ENCODE measurements at places on chromosomes 5 and 9. TPM values are rescaled to one million over a fixed set of nuclear protein-coding genes. Genes with fewer than 3 reads are reported as not detected.

The TMC1 gene
- total RNA-seq: not detected

The IL5 gene
- total RNA-seq: not detected

The SPINK1 gene
- total RNA-seq: 53.7 TPM

The DYNC2I2 gene
- total RNA-seq: 58.0 TPM

The ACER2 gene
- total RNA-seq: 4.0 TPM

The EPB41L4A gene
- total RNA-seq: 8.0 TPM

The PCDHA11 gene
- not detected for total RNA-seq

The SCGB3A2 gene
- not detected for total RNA-seq

The INSYN2B gene
- 0.08 TPM for total RNA-seq

The CKMT2 gene
- 0.59 TPM for total RNA-seq

The RFX3 gene
- total RNA-seq: 4.6 TPM

The SPACA9 gene
- total RNA-seq: 0.67 TPM

The BASP1 gene
- total RNA-seq: 5.9 TPM

The MYOZ3 gene
- not detected for total RNA-seq

The NSG2 gene
- total RNA-seq: 0.14 TPM

The IL3 gene
- not detected for total RNA-seq

The LHX3 gene
- total RNA-seq: not detected

The IFNK gene
- not detected for total RNA-seq
